ENCODE measurements at places on chromosomes 6 and 20.

DNA sequence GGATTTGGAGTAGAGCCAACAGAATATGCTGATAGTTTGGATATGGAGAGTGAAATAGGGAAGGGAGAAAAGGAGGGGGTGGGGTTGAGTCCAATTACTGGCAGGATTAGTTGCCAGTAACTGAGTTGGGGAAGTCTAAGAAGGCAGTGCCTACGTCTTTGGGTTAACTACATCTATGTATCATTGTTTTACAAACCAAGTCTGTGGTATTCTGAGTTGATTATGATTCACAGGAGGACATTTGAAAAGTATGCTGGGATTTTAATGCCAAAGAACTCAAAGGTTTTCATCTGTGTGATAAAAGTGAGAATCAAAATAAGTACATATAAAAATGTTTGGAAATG, 14.7 kb downstream of the DSE start:
- DNase-seq: no peak

DNA sequence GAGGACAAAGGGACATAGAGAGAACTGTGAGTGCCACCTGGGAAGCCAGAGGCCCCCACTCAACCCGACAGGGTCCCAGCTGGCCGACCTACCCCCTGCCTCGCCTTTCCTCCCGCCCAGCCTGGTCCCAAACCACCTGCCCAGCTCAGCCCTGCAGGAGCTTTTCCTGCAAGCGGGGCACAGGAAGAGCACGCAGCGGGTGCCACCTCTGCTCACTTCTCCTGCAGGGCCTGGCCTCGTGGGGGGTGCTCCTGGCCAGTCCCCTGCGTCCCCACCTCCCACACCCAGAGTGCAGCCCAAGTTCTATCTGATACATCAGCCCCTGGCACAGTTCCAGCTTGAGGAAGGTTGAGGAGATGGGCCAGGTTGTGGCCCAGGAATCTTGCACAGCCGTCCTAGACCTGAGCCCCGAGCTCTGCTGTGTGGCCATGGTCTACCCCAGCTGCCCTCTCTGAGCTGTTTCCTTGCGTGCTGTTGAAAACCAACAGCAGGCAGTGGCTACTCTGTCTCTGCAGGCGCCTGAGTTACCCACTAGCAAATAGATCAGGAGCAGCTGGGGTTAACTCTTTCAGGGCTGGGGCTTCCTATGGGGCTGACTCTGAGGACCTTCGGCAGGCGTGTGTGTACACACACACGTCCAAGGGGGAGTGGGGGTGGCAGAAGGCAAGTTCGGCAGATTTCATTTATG, 1.7 kb downstream of the NECAB3 start:
- no peak for DNase-seq

DNA sequence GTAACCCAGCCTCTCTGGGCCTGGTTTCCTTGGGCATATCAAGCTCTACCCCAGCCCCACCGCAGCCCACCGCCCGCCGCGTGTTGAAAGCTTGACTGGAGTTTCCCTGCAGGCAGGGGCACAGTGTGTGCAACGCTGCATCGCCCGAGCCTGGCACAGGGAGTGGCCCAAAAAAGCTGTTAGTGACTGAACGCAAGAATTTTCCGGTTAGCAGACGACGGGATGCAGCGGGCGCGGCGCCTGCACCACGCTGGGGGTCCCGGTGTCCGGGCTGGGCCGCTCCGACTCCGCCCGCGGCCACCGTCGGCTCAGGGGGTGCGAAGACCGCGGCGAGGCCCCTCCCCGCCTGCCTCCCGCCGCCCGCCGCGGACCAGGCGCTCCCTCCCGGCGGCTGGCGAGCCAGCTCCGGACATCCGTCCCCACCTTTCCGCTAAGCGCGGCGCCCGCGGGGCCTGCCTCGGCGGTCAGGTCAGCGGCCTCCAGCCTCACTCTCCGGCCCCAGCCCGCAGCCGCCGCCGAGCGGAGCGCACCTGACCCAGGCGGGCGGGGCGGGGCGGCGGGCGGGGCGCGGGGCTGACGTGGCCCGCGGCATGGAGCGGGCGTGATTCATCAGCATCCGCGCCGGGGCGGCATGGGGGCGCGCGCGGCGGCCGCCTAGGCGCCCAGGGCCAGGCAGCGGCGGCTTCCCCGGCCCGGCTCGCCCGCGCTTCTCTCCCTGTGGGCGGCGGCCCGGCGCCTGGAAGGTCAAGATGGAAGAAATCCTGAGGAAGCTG, at the start of gene ARFGEF3:
Gene ARFGEF3, plus strand, starts transcription at position 602 of the 773 bp plus-strand sequence. Its CDS starts 148 bp downstream, at position 750.
- DNase-seq: no peak

DNA sequence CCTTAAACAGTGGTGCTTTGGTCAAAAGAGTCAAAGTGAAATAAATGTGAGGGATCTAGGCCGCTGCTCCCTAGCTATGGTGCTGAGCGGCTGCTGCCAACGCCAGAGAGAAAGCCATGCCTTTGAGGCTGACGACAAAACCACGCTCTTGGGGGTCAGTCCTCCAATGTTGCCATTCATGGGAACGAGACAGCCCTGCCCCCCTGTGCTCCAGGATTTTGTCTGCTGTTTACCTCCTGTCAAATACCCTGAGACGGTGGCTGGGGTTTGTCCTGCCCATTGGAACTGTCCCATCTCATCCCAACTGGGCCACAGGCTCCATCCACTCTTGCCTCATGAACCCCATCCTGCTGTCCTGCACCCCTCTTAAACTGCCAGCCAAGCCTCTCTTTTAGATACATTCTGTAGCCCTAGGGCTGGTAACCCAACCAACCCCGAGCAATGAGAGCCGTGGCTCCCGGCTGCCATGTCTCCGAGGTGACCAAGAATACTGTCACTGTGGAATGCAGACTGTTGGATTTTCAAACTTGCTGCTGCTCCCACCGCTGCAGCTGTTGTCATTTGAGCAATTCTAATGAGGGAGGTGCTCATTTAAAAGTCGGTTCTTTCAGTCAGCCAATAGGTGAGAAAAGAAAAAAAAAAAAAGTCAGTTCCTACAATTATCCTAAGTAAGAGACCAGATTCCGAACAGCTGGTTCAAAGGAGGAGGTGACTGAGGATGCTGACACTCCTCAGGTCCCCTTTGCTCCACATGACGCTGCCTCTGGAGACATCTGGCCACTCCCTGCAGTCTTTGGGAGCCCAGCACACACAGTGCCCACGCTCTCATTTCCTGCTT, 73.1 kb upstream of the QKI start:
- no peak for DNase-seq

DNA sequence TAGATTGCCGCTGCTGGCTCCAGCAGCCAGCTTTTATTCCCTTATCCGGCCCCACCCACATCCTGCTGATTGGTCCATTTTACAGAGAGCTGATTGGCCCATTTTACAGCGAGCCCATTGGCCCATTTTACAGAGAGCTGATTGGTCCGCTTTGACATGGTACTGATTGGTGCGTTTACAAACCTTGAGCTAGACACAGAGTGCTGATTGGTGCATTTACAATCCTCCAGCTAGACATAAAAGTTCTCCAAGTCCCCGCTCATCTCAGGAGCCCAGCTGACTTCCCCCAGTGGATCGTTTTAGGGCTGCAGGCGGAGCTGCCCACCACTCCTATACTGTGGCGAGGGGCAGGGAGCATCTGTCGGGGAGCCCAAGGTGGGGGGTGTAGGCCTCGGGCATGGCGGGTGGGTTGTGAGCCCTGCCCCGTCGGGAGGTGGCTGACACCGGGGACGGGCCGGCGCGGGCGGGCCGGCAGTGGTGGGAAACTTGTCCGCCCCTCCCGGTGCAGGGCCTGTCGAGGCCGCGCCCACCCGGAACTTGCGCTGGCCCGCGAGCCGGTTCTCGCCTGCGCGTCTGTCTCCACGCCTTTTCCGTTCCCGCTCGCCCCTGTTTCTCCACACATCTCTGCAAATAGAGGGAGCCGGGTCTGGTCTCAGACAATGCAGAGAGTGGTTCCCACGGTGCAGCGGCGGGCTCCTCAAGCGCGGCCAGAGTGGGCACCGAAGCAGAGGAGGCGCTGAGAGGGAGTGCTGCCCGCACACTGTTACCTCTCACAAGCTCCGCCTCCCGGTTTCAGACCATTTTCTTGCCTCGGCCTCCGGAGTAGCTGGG, 86.1 kb upstream of the STMND1 start:
- no peak for DNase-seq

DNA sequence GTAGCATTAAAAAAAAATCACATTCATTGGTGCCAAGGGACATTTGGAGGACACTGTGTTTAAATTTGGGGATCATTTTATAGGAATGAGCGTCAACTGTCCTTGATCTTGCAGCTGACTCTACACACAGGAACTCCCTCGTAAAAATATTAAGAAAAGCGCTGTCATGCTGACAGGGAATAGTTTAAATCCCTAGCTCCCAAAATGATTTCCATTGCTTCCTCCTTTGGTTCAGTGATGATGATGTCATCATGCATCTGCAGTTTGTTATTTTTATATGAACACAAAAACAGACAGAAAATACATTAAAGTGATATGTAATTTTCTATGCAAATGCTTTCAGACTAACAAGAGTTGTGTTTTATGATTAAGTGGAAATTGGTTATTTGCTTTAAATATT, 275.6 kb downstream of the BTBD9 start:
- DNase-seq: no peak

- no peak for DNase-seq
Measured at GRCh38 chr20:59580146-59580946, 24.0 kb upstream of the PHACTR3 start.

DNA sequence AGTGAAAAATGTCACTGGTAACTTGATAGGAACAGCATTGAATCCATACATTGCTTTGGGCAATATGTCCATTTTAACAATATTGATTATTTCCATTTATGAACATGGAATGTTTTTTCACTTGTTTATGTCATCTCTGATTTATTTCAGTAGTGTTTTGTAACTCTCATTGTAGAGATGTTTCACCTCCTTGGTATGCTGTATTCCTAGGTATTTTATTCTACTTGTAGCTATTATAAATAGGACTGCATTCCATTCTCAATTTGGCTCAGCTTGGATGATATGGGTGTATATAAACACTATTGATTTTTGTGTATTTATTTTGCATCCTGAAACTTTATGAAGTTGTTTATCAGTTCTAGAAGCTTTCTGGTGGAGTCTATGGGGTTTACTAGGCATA, 730.3 kb downstream of the DOK5 start:
- no peak for DNase-seq

DNA sequence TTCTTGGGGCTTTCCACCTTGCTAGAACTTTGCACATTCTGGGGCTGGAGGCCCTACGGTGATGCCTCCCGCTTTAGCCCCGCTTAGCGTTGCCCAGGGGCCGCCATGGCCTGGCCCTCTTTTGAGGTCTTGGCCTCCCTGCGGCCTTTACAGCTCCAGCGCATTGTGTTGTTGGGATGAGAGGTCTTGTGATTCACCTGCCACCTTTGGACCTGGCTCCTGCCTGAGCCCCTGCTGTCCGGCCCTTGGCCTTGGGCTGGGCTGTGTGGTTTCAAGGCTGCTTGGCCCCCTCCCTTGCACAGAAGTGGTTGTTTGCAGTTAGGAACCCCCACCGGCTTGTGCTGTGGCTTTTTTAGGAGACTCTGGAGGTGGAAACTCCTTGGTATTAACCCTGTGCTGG, 61.0 kb upstream of the CDH4 start:
- DNase-seq: no peak

GRCh38 chr6:118781897-118782296, 112.1 kb upstream of the ASF1A start:
- DNase-seq: no peak

- DNase-seq: peak; percentile 35
Measured at GRCh38 chr6:13178107-13178506, 150.2 kb downstream of the TBC1D7 start.

- no peak for DNase-seq
Measured at GRCh38 chr6:46521464-46521971, 30.3 kb upstream of the RCAN2 start.

DNA sequence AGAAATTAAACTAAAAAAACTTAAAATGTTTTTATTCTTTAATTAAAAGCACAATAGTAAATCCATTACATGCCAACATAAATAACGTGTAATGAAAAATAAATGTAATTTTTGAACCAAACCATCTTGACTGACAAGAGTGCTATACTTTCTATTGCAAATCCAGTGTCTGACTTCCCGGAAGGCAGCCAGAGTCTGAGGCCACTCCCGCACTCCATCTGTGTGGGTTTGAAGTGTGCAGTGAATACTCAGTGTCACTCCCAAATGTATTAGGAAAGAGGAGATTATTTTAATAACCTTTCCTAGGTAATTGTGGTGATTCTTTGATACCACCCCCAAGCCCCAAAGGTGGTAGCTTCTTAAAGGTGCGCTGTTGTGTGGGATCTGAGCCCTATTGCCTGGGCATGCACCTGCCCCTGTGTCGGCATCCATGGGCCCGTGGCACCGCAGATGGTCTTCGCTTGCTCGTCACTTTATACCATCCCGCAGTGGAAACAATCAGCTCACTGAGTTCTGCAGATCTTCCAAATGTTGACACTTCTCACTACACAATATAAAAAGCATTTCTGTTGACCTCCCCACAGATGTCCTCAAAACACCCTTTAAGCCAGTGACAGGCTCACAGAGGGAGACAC, 391.2 kb downstream of the THBS2 start:
- no peak for DNase-seq

- DNase-seq: no peak
Measured at GRCh38 chr6:37675606-37676005, 22.1 kb downstream of the MDGA1 start.

- DNase-seq: no peak
Measured at GRCh38 chr6:167987396-167988153, 9.9 kb upstream of the KIF25 start.

- DNase-seq: no peak
Measured at GRCh38 chr20:59010321-59010994, 3.4 kb upstream of the CTSZ start.

DNA sequence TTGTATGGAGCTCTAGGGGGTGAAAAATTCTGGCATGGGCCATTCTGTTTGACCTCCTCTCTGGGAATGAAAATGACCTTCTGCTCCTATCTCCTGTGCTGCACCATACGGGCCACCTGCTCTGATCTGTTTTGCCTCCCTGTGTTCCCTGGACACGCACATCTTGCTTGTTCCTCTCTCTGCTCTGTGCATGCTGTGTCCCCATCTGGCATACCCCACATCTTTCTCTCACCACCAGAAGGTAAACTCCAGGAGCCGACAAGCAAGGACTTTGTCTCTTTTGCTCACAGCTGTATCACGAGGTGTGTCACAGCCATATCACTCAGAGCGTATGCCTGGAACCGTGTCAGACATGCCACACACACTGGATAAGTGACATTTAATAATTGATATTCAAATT, 208.4 kb upstream of the DTNBP1 start:
- DNase-seq: no peak

GRCh38 chr20:21389368-21389767, 8.0 kb downstream of the NKX2-4 start:
- DNase-seq: no peak

- no peak for DNase-seq
Measured at GRCh38 chr20:54345821-54346220, 129.6 kb upstream of the DOK5 start.

DNA sequence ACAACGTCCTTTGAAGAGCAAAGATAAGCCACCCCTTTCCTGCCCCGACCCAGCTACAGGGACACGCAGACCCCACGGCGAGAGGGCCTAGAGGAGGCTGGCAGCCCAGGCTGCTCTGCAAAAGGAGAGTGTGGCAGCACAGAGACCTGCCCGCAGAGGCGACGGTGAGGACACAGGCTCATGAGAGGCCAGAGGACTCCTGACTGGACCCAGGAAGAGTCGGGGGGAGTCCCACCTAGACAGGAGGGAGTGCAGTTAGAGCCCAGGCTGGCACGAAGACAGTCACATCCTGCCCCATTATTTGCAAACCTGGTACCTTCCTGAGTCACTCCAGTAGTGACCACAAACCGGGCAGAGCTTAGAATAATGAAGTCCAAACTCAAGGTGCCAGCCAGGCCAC, 227.7 kb upstream of the CDH4 start:
- DNase-seq: no peak

Data from COLO829 (cell line).